T-helper 2 cell treated with Interferon-gamma antibody and Interleukin-4, amounts not matched to agents 5 μg/mL and 100 μg/mL, for 36 hours (primary cell): ENCODE measurements at places on chromosomes 5 and 9.

DNA sequence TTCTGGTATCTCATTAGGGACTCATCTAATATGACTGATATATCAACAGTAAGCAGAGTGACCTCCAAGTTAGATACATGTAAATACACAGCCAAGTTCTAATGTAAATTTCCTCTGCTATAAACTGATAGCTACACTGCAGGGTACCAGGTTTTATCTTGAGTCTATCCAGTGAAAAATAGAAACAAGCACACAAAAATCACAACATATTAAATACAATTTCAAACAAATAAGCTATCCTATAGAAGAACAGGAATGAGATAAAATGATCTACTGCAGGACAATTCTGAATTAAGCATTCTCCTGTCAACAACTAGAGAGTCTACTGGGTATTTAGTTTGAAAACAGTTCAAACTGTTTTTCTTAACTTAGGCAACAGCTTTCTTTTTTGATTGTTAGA is 42.7 kb downstream of the NR3C1 start:
- DNase-seq: no peak
- no peak overlapping the region for H3K4me3 ChIP-seq
- H3K36me3 ChIP-seq: peaks cover 25% of the 10 kb centered on the region
- H3K27ac ChIP-seq: no peak overlapping the region
- peaks cover 42% of the 10 kb centered on the region for H3K4me1 ChIP-seq

GRCh38 chr5:38554403-38554802 is 2.0 kb downstream of the LIFR start:
- no peak overlapping the region for H3K4me3 ChIP-seq
- H3K27me3 ChIP-seq: peaks cover 62% of the 10 kb centered on the region
- H3K36me3 ChIP-seq: no peaks in the 10 kb centered on the region
- no peak for DNase-seq
- H3K4me1 ChIP-seq: peaks cover 9% of the 10 kb centered on the region
- H3K27ac ChIP-seq: no peak overlapping the region

DNA sequence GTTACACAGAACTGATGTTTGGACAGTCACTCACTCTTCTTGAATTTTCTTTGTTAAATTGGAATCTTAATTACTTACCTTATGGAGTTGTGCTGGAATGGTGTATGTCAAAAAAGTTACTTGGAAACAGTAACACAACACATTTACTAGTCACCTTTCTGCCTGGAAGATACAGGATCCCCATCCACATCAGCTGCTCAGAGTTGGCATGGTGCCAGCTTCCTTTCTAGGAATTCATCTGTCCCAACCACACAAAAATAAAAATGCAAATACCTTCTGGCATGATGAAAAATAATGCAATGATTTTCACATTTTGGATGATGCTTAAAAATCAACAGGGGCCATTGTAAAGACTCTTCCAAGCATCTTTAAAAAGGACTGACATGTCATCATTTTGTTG is 341.5 kb downstream of the TMEM38B start:
- no peaks in the 10 kb centered on the region for H3K4me1 ChIP-seq
- no peak overlapping the region for H3K27ac ChIP-seq
- H3K36me3 ChIP-seq: no peaks in the 10 kb centered on the region
- DNase-seq: no peak

GRCh38 chr5:172443441-172444109 is 10.8 kb downstream of the SH3PXD2B start:
- no peaks in the 10 kb centered on the region for H3K36me3 ChIP-seq
- peak; percentile 75 for DNase-seq
- H3K4me3 ChIP-seq: no peak overlapping the region
- H3K4me1 ChIP-seq: peaks cover 7% of the 10 kb centered on the region
- H3K27ac ChIP-seq: no peak overlapping the region
- peaks cover 17% of the 10 kb centered on the region for H3K27me3 ChIP-seq

DNA sequence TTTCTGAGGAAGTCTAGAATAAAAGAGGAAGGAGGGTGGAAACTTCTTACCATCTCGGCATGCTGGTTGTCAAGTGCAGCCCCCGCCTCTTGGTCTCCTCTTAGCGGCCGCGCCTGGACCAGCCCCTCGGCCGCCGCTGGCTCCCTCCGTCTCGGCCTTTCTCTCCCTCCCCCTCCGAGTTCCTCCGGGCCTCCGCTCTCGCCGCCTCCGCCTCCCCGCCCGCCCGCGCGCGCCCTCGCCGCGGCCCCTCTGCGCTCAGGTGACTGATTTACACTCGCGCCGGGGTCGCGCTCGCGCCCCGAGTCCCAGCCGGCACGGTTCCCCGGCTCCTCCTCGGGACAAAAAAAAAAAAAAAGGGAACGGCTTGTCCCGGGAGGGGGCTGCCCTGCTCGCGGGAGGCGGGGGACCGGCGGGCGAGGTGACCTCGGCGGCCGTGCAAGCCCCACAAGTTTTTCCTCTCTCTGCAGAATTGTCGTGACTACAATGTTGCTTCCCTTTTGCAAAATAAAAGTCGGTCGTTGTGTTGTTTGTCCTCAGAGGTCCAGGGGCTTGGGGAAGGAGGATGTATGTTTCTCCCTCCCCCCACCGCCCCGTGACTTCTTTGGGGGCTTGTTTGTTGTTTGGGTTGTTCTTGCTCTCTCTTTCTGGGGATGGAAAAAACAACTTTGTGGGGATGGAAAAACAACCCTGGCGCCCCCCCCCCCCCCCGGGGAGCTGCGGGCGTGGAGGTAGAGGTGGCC is at the start of gene BNC2:
TSS of gene BNC2 (minus strand) at position 75 of the 740 bp plus-strand sequence. CDS start at position 53, 22 bp downstream.
- DNase-seq: no peak
- peak within 1 kb of the TSS; percentile 49 for H3K27ac ChIP-seq
- peaks cover 39% of the 10 kb centered on the region for H3K27me3 ChIP-seq
- peak within 1 kb of the TSS; percentile 72 for H3K4me3 ChIP-seq

DNA sequence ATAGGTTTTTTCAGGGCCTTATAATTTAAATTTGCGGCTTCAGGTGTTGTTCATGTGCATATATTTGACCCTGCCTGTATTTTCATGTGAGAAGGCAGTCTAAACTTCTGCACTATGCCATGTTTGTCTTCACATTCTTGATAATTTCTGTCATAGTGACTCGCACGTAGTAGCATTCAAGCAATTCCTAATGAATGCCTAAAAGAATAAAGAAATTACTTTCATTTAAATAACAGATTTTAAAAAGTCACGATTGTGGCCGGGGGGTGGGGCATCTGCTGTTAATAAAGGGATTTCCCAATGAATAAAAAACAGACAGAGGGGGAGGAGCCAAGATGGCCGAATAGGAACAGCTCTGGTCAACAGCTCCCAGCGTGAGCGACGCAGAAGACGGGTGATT is 318.0 kb downstream of the ADAMTS6 start:
- no peaks in the 10 kb centered on the region for H3K36me3 ChIP-seq
- H3K27ac ChIP-seq: no peak overlapping the region
- no peak for DNase-seq
- H3K4me3 ChIP-seq: no peak overlapping the region

GRCh38 chr5:2912741-2913140 is 161.3 kb upstream of the IRX2 start:
- no peak overlapping the region for H3K4me3 ChIP-seq
- H3K27ac ChIP-seq: no peak overlapping the region
- no peaks in the 10 kb centered on the region for H3K36me3 ChIP-seq
- H3K4me1 ChIP-seq: no peaks in the 10 kb centered on the region

DNA sequence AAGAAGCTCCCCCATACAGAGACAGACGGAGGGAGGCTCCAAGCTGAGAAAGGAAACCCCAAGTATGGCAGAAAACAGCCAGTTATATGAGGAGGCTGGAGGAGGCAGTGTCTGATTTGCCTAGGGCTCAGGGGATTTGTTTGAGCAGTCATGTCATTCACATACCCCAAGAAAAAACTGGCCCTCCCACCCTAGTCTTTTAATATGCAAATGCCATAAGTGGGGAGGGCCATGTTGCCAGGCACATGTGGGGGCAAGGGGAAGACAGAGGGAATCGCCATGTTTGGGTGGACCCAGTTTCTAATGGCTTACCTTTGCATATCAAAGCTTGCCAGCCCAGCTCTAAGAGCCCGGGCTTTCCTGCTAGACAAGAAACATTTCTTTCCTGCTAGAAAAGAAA is 1163.8 kb downstream of the TAF11L14 start:
- H3K27ac ChIP-seq: no peak overlapping the region
- H3K4me3 ChIP-seq: no peak overlapping the region
- H3K27me3 ChIP-seq: no peaks in the 10 kb centered on the region
- H3K4me1 ChIP-seq: no peaks in the 10 kb centered on the region
- H3K36me3 ChIP-seq: no peaks in the 10 kb centered on the region

GRCh38 chr5:1251678-1252580 is 26.7 kb downstream of the SLC6A18 start:
- H3K27ac ChIP-seq: peak overlapping the region; percentile 22
- peaks cover 22% of the 10 kb centered on the region for H3K4me1 ChIP-seq
- DNase-seq: no peak

DNA sequence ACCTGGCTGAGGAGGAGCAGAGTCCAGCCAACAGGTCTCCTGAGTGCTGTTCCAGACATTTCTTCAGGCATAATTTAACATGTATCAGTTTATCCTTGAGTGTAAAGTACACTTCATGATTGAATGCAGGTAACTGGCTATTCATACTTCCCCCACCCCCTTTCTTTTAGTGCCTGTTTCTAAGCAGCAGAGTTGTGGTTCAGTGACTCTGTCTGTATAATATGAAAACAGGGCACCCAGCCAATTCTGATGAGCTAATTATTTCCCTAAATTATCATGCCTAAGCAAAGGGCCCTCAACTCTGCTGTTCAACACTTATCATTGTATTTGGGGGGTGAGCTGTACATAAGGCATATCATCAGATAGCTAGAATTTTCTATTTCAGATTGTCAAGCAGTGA is 51.9 kb upstream of the ZSWIM6 start:
- DNase-seq: no peak
- no peaks in the 10 kb centered on the region for H3K27me3 ChIP-seq
- no peak overlapping the region for H3K4me3 ChIP-seq
- no peak overlapping the region for H3K27ac ChIP-seq
- peaks cover 17% of the 10 kb centered on the region for H3K4me1 ChIP-seq
- peaks cover 4% of the 10 kb centered on the region for H3K36me3 ChIP-seq

DNA sequence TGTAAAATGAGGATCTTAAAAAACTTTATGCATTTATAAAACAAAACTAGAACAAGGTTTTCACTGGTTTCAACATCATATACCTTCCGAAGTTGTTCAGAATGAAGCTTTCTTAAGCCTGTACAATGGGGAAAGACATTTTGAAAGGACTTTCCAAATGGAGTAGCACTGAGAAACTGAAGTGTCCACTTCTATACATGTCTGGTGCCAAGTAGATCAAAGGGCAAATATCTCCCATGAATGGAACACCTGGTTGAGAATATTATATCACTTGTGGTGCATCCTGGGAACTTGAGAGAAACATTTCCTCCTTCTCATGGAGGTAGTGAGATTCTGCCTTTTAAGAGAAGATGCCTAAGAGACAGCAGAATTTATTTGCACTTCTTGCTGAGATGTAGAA is 182.1 kb upstream of the ACTBL2 start:
- peaks cover 10% of the 10 kb centered on the region for H3K27me3 ChIP-seq
- H3K4me3 ChIP-seq: no peak overlapping the region
- H3K4me1 ChIP-seq: no peaks in the 10 kb centered on the region
- H3K27ac ChIP-seq: no peak overlapping the region

- no peaks in the 10 kb centered on the region for H3K27me3 ChIP-seq
- no peak for DNase-seq
- no peaks in the 10 kb centered on the region for H3K4me1 ChIP-seq
- no peaks in the 10 kb centered on the region for H3K36me3 ChIP-seq
These were observed 1079.7 kb upstream of the CDH18 start for GRCh38 chr5:21067724-21068123.

DNA sequence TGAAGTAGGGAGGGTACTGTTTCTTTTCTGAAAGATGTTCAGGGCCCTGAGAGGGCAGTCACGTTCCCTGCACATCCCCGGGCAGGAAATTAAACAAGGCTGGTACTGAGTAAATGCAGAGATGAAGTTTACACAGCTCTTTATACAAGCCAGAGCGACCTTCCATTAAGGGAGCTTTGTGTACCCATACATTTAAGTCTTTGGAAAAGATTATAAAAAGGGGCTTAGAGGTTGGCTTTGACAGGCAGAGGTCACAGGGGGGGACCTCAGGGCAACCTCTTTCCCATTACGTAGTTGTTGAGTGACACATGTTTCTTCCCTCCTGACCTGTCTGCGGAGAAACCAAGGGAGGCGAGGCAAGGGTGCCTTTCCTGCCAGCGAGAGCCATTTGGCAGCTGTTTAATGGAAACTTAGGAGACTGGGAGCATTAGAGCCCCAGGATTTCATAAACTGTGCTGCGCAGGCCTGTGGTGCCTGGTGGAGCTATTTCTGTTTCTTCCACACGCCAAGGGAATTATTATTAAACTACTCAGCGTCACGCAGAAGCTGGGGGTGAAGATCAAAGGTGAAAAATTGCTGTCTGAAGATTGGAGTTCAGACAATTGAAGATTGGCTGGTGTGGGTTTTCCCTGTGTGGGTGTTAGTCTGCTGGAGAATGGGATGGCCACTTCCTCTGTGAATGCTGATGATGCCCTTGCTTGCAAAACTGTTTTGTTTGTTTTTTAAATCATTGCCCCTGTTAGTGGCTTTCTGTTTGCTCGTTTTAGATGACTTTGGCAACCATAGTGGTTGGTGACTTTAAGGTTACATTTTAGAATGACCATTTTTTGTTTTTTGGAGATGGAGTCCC is 3.2 kb upstream of the SMIM32 start:
- no peak for DNase-seq
- H3K27me3 ChIP-seq: peaks cover 40% of the 10 kb centered on the region
- H3K27ac ChIP-seq: no peak overlapping the region
- H3K36me3 ChIP-seq: no peaks in the 10 kb centered on the region

GRCh38 chr5:83548581-83548980 is 77.0 kb downstream of the VCAN start:
- no peak overlapping the region for H3K4me3 ChIP-seq
- H3K36me3 ChIP-seq: no peaks in the 10 kb centered on the region
- H3K4me1 ChIP-seq: no peaks in the 10 kb centered on the region
- no peak overlapping the region for H3K27ac ChIP-seq
- no peak for DNase-seq

DNA sequence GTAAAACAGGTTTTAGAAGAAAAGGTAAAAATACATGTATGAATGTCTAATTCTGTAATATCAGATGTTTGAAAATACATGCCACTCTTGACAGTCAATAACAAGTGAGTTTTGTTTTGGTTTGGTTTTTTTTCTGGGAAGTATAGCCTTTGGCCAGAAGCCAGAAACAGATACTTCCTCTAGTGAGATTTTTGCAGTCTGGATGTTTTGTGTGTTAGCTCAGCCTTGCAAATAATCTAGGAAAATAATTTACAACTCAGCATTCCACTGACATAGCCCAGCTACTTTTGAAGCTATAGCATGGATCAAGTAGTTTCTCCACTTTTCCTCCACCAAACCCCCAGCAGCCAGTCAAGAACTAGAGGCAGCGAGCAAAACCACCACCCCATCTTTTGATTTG is 56.7 kb downstream of the SLC1A1 start:
- no peaks in the 10 kb centered on the region for H3K36me3 ChIP-seq
- H3K4me1 ChIP-seq: peaks cover 5% of the 10 kb centered on the region
- H3K27ac ChIP-seq: no peak overlapping the region
- no peak overlapping the region for H3K4me3 ChIP-seq

DNA sequence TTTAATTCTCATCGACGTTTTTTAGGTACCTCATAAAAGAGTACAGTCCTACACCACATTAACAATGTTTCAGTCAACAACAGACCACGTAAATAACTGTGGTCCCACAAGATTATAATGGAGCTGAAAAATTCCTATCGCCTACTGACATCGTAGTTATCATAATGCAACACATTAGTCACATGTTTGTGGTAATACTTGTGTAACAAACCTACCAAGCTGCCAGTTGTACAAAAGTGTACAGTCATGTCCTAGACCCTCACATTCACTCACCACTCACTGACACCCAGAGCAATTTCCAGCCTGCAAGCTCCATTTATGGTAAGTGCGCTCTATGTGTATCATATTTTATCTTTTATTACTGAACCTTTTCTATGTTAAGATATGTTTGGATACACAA is 16.8 kb downstream of the GNAQ start:
- H3K4me3 ChIP-seq: no peak overlapping the region
- peaks cover 12% of the 10 kb centered on the region for H3K36me3 ChIP-seq
- no peaks in the 10 kb centered on the region for H3K27me3 ChIP-seq
- no peak for DNase-seq
